ENCODE measurements at places on chromosomes 1 and 21. TPM values are rescaled to one million over a fixed set of nuclear protein-coding genes. Genes with fewer than 3 reads are reported as not detected.

Gene TSTD1
- total RNA-seq: 43.2 TPM

Gene ZSCAN20
- 3.9 TPM for total RNA-seq

Gene PCBP3
- total RNA-seq: 1.2 TPM

Gene SAMSN1
- 92.7 TPM for total RNA-seq

Gene KCNH1
- not detected for total RNA-seq

Gene MTFR1L
- total RNA-seq: 34.1 TPM

Gene TTC22
- 2.1 TPM for total RNA-seq

Measured in activated CD8-positive, alpha-beta memory T cell treated with anti-CD3 and anti-CD28 coated beads for 36 hours (primary cell).